ENCODE measurements at places on chromosomes 16 and 17.

DNA sequence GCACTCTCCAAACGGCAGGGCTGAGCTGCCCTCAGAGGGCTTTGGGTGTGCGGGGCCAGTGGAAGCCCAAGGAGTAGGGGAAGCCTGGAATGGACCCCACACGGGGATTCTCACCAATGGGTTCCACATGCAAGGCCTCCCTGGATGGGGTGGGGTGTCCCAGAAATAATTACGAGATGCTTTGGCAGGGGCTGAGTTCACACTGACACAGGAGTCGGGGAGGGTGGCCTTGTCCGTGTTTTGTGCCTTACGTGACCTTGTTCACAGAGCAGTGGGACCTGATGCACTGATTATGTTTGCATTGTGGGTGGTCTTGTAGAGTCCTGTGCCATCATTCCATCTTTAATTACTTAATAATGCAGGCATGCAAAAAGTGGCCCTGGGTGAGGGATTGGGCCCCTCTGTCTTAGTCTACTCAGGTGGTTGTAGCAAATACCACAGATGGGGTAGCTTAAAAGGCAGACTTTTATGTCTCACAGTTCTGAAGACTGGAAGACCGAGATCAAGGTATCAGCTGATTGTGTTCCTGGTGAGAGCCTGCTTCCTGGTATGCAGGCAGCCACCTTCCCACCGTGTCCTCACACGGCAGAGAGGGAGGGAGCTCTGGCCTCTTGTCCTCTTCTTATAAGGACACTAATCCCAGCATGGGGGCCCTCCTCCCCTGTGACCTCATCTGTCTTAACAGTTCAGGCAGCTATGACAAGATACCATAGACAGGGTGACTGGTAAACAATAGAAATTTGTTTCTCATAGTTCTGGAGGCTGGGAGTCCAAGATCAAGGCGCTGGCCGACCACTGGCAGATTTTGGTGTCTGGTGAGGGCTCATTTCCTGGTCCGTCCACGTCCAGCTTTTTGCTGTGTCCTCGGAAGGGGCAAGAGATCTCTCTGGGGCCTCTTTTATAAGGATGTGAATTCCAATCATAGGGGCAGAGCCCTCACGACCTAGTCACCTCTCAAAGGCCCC lies 239.4 kb downstream of the IRF8 start:
- no peak for DNase-seq
- H3K36me3 ChIP-seq = no peaks in the 10 kb centered on the region
- H3K4me3 ChIP-seq = no peak overlapping the region

GRCh38 chr17:34626121-34626681 lies 46.8 kb downstream of the TMEM132E start:
- no peak overlapping the region for H3K27ac ChIP-seq
- H3K4me1 ChIP-seq = no peaks in the 10 kb centered on the region
- DNase-seq = no peak
- no peaks in the 10 kb centered on the region for H3K36me3 ChIP-seq
- peaks cover 64% of the 10 kb centered on the region for H3K27me3 ChIP-seq
- H3K4me3 ChIP-seq = no peak overlapping the region

- no peak overlapping the region for H3K27ac ChIP-seq
- no peaks in the 10 kb centered on the region for H3K36me3 ChIP-seq
- peaks cover 21% of the 10 kb centered on the region for H3K27me3 ChIP-seq
- H3K4me1 ChIP-seq = no peaks in the 10 kb centered on the region
- DNase-seq = no peak
- H3K4me3 ChIP-seq = no peak overlapping the region
Measured at GRCh38 chr16:82641336-82641984, 14.7 kb downstream of the CDH13 start.

GRCh38 chr17:59356543-59357218 lies 25.2 kb downstream of the YPEL2 start:
- peak overlapping the region; percentile 21 for H3K27ac ChIP-seq
- no peaks in the 10 kb centered on the region for H3K27me3 ChIP-seq
- H3K36me3 ChIP-seq = peaks cover 34% of the 10 kb centered on the region
- peaks cover 64% of the 10 kb centered on the region for H3K4me1 ChIP-seq

DNA sequence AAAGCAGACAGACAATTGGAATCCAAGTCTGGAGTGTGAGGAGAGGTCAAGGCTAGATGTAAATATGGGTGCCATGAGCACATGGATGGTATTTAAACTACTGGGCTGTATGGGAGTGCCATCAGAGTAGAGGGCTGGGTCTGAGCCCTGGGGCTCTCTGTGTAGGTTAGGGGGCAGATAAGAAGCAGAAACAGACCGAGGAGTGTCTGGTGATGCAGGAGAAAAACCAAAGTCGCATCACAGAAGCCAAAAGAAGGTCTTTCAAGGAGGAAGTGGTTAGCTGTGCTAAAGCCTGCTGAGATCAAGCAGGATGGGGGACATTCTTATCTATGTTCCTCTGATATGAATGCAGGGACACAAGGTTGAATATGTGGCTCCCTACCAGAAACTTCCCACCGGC lies 1.9 kb downstream of the TSEN54 start:
- H3K36me3 ChIP-seq = no peaks in the 10 kb centered on the region
- no peaks in the 10 kb centered on the region for H3K27me3 ChIP-seq
- peak; percentile 61 for DNase-seq

- no peaks in the 10 kb centered on the region for H3K27me3 ChIP-seq
- DNase-seq = peak; percentile 95
- H3K36me3 ChIP-seq = no peaks in the 10 kb centered on the region
- H3K27ac ChIP-seq = peak within 1 kb of the TSS; percentile 91
- peak within 1 kb of the TSS; percentile 91 for H3K4me3 ChIP-seq
- peaks cover 18% of the 10 kb centered on the region for H3K4me1 ChIP-seq
Measured at GRCh38 chr17:57084802-57085447, at the start of gene AKAP1. TSS of gene AKAP1 (plus strand) at chr17:57085246. CDS start at chr17:57105465, 20,219 bp downstream.

DNA sequence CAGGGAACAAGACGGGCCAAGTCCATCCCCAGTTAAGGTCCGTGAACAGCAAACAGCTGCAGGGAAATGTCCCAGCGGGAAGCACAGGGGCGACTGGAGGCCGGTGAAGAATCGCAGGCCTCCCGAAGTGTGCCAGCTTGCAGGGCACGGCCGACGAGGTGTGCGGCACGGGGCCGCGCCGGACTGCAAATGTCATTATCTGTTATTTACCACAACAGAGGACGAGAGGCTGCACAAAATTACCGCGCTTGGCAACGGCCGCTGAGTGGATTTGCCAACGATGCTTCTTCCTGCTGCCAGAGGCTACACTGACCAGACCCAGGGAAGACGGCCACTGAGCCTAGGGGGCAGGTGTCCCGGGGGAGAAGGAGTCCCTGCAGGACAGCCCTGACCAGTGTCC lies 53.1 kb downstream of the RPH3AL start:
- peaks cover 17% of the 10 kb centered on the region for H3K27me3 ChIP-seq
- DNase-seq = no peak
- H3K4me3 ChIP-seq = no peak overlapping the region
- H3K27ac ChIP-seq = no peak overlapping the region
- no peaks in the 10 kb centered on the region for H3K36me3 ChIP-seq

GRCh38 chr16:9837481-9837880 lies 344.7 kb downstream of the GRIN2A start:
- H3K4me1 ChIP-seq = no peaks in the 10 kb centered on the region
- H3K27ac ChIP-seq = no peak overlapping the region

DNA sequence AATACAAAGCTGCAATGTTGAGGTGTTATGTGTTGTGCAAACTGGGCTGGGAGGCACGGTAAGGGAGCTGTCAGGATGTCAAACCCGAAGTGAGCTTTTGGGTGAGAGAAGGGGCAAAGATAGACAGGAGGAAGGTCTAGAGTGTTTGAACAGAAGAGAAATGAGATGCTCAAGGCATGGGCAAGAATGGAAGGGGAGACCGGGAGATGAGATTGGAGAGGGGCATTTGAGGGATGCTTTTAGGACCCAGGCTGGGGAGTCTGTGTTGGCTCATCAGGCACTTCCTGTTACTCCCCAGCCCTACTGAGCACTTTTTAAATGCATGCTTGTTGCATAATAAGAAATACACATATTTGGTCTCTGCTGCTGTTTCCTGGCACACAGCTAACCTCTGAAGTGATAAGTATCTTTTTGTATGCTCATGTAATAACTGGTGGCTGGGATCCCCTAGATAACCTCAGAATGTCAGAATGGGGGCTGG lies 13.7 kb downstream of the UNC45B start:
- H3K4me1 ChIP-seq = no peaks in the 10 kb centered on the region
- H3K27me3 ChIP-seq = peaks cover 54% of the 10 kb centered on the region
- H3K27ac ChIP-seq = no peak overlapping the region
- H3K4me3 ChIP-seq = no peak overlapping the region
- no peak for DNase-seq
- no peaks in the 10 kb centered on the region for H3K36me3 ChIP-seq

- no peaks in the 10 kb centered on the region for H3K36me3 ChIP-seq
- no peak for DNase-seq
- peaks cover 39% of the 10 kb centered on the region for H3K4me1 ChIP-seq
- H3K4me3 ChIP-seq = no peak overlapping the region
Measured at GRCh38 chr16:67922221-67922620, 9.4 kb downstream of the CTRL start.

DNA sequence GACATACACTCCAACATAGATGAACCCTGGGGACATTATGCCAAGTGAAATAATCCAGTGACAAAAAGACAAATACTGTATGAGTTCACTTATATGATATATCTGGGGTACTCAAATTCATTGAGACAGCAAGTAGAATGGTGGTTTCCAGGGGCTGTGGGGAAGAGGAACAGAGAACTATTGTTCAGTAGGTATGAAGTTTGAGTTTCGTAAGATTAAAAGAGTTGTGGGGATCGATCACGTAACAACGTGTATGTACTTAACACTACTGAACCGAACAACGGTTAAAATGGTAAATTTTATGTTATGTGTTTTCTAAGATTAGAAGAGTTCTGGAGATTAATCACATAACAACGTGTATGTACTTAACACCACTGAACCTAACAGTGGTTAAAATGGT lies 100.8 kb downstream of the HS3ST3A1 start:
- no peaks in the 10 kb centered on the region for H3K27me3 ChIP-seq
- H3K4me3 ChIP-seq = no peak overlapping the region
- DNase-seq = no peak
- H3K4me1 ChIP-seq = no peaks in the 10 kb centered on the region
- H3K36me3 ChIP-seq = no peaks in the 10 kb centered on the region

GRCh38 chr16:64181271-64181925 lies 940.5 kb downstream of the CDH11 start:
- no peak overlapping the region for H3K4me3 ChIP-seq
- H3K27ac ChIP-seq = no peak overlapping the region
- DNase-seq = no peak
- no peaks in the 10 kb centered on the region for H3K4me1 ChIP-seq
- no peaks in the 10 kb centered on the region for H3K27me3 ChIP-seq
- H3K36me3 ChIP-seq = no peaks in the 10 kb centered on the region

DNA sequence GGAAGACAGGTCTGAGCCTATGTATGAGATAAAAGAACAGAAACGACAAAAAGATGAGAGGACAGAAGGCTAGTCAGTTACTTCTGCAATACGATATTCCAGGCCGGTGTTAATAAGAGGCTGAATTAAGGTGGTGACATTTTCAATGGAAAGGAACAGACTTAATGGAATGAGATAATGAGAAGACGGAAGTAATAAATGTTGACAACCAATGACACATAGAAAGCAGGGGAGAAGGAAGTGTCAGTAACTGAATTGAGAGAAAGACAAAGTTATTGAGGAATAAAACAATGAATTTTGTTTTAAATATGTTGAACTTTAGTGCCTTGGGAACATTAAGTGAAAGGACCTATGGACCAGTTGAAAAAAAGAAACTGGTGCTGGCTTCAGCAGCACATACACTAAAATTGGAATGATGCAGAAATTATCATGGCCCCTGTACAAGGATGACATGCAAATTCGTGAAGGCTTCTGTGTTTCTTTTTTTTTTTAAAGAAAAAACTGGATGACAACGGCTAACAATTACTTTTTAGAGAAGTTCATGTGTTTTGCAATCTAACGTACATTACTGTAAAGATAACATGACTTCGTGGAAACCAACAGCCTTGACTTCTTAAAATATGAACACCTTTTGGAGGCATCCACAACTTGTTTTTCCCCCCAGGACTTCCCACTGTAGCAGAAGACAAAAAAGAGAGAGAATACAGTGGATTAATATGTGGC lies 18.5 kb upstream of the CPD start:
- H3K4me1 ChIP-seq = peaks cover 18% of the 10 kb centered on the region
- H3K4me3 ChIP-seq = no peak overlapping the region
- DNase-seq = no peak
- peaks cover 2% of the 10 kb centered on the region for H3K27me3 ChIP-seq

GRCh38 chr16:80563066-80563465 lies 22.3 kb downstream of the DYNLRB2 start:
- H3K4me3 ChIP-seq = no peak overlapping the region
- no peak overlapping the region for H3K27ac ChIP-seq
- peaks cover 24% of the 10 kb centered on the region for H3K27me3 ChIP-seq
- no peak for DNase-seq
- H3K4me1 ChIP-seq = peaks cover 4% of the 10 kb centered on the region

DNA sequence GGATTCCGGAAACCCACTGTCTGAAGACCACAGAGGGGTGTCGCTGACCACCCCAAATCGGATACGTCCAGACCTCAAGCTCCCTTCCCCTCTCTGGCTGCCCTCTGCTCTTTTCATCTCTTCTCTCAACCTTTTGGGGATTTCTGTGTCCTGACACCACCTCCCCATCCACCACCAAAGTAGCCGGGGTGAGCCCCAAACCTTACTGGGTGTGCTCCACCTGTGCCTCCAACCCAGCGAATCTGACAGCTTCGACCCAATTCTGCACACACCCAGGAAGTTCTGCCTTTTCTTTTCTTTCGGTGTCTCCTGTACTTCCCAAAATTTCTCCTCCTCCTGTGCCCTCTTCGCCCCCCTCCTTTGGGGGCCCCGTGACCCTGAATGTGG lies 534 bp downstream of the KCTD11 start:
- H3K4me1 ChIP-seq = peaks cover 43% of the 10 kb centered on the region
- DNase-seq = no peak
- H3K36me3 ChIP-seq = no peaks in the 10 kb centered on the region
- no peaks in the 10 kb centered on the region for H3K27me3 ChIP-seq

DNA sequence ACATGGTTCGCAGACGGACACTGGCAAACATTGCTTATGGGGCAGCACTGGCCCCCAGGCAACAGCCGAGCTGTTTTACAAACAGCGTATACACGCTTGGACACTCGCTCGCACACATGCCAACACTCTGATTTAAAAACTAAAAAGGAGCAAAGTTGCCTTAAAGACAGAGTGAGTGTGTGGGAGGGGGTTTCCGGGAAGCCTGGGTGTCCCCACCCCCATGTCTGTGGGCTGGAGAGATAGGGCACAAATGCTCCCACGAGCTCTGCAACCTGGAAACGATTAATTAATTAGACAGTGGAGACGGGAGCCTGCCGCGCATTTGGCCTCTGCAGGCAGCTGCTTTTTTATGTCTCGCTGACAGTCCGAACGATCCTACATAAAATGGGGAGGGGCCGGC lies 107.9 kb upstream of the ZNF469 start:
- no peaks in the 10 kb centered on the region for H3K36me3 ChIP-seq
- no peak overlapping the region for H3K4me3 ChIP-seq
- no peaks in the 10 kb centered on the region for H3K4me1 ChIP-seq
- no peak overlapping the region for H3K27ac ChIP-seq
- peaks cover 5% of the 10 kb centered on the region for H3K27me3 ChIP-seq

- H3K4me3 ChIP-seq = peak overlapping the region; percentile 100
- H3K27me3 ChIP-seq = no peaks in the 10 kb centered on the region
- DNase-seq = peak; percentile 50
- peaks cover 84% of the 10 kb centered on the region for H3K4me1 ChIP-seq
Measured at GRCh38 chr17:58329810-58330537, 1.4 kb upstream of the TSPOAP1 start.

GRCh38 chr16:88836791-88837190 lies 20.0 kb downstream of the GALNS start:
- no peak overlapping the region for H3K4me3 ChIP-seq
- H3K27ac ChIP-seq = no peak overlapping the region
- no peaks in the 10 kb centered on the region for H3K36me3 ChIP-seq
- H3K27me3 ChIP-seq = no peaks in the 10 kb centered on the region
- H3K4me1 ChIP-seq = peaks cover 5% of the 10 kb centered on the region
